Camera-type eye (tissue), 1 donor: ENCODE measurements at places on chromosomes 3 and 15. TPM values are rescaled to one million over a fixed set of nuclear protein-coding genes. Genes with fewer than 3 reads are reported as not detected.

RLBP1 gene
- total RNA-seq, result 102 TPM

HIGD2B gene
- total RNA-seq, result not detected

GPR87 gene
- total RNA-seq, result 1.3 TPM

FANCD2OS gene
- total RNA-seq, result not detected

SSUH2 gene
- total RNA-seq, result 0.77 TPM

SUCNR1 gene
- not detected for total RNA-seq
